ENCODE measurements at places on chromosomes 2 and 18. TPM values are rescaled to one million over a fixed set of nuclear protein-coding genes. Genes with fewer than 3 reads are reported as not detected.

DNA sequence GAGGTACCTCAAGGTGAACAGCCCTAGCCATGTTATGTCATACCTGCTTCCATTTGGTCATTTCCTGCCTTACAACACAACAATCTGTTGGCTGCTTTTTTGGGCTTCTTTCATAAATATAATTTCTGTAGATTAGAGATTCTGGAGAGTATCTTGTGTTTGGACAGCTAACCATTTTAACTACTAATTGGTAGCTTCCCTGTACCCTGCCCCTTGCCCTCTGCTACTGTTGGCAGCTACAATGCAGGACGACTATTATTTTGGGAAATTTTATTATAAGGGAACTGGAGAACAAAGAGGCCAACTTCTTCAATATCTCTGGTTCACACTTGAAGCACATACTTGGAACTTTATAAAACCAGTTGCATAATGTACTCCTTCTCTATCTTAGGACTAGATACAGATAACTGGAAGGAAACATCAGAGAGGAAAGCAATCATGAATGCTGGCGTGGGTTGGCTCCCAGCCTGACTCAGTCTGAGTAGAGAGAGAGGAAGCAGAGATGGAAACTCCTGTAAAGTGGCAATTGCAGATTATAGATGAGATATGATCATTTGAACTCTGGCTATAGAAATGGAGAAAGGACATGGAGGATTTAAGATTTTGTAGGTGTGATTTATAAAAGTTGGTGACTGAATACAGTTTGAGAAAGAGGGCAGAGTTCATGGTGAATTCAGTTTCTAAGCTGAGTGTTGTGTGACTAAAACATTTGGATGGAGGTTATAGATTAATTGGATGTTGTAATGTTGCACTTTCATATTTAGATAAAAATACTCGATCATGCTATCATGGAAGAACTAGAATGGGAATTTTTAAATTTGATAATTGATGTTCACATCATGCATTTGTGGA, 74.5 kb downstream of the MDH1 start:
- no peak for DNase-seq

GRCh38 chr2:156937430-156937829, 320.1 kb upstream of the GALNT5 start:
- DNase-seq, result no peak

- no peak for DNase-seq
Observed at GRCh38 chr2:173520918-173521317, 166.2 kb downstream of the CDCA7 start.

Gene ATP6V1B1
- total RNA-seq, result not detected

GRCh38 chr18:50791599-50792438, 28.0 kb downstream of the MRO start:
- DNase-seq, result no peak

DNA sequence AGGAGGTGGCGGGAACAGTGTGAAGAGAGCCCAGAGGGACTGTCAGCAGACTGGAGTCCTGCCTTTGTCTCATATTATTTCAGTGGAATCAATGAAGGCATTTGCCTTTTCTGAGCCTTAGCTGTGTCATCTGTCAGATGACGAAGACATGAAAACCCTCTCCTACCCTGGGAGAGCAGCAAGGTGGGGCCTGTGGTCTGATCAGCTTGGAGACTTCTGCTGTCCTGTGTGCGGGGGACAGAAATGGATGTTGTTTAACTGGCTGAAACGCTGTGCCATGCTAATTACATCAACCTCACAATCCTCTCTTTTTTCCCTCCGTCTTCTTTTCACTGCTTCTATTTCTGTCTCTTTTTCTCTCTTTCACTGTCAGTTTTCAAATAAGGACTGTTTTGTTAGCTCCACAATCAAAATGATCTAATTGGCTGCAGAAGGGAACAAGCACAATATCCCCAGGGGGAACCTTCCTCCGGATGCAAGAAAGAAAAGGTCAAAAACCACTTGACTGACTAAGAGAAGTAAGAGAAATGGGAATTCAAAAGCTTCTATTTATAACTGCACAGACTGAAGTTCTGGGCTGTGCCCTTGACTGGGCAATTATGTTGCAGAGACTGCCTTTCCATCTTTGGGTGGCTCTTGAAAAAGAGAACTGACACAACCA, 340.1 kb downstream of the CLIP4 start:
- no peak for DNase-seq

Gene CLEC4F
- not detected for total RNA-seq

- no peak for DNase-seq
Observed at GRCh38 chr2:175585496-175585895, 404.0 kb upstream of the ATP5MC3 start.

GRCh38 chr2:228433721-228434120, 252.2 kb upstream of the SPHKAP start:
- no peak for DNase-seq

Gene LBX2
- total RNA-seq, result 1.3 TPM

GRCh38 chr2:134120406-134120732, 133.5 kb upstream of the MGAT5 start:
- no peak for DNase-seq

Gene RAD51AP2
- not detected for total RNA-seq

GRCh38 chr2:136214307-136215200, 96.6 kb upstream of the CXCR4 start:
- no peak for DNase-seq

Gene TLX2
- 0.69 TPM for total RNA-seq

- DNase-seq, result no peak
Observed at GRCh38 chr2:105536175-105536574, 137.3 kb upstream of the FHL2 start.

DNA sequence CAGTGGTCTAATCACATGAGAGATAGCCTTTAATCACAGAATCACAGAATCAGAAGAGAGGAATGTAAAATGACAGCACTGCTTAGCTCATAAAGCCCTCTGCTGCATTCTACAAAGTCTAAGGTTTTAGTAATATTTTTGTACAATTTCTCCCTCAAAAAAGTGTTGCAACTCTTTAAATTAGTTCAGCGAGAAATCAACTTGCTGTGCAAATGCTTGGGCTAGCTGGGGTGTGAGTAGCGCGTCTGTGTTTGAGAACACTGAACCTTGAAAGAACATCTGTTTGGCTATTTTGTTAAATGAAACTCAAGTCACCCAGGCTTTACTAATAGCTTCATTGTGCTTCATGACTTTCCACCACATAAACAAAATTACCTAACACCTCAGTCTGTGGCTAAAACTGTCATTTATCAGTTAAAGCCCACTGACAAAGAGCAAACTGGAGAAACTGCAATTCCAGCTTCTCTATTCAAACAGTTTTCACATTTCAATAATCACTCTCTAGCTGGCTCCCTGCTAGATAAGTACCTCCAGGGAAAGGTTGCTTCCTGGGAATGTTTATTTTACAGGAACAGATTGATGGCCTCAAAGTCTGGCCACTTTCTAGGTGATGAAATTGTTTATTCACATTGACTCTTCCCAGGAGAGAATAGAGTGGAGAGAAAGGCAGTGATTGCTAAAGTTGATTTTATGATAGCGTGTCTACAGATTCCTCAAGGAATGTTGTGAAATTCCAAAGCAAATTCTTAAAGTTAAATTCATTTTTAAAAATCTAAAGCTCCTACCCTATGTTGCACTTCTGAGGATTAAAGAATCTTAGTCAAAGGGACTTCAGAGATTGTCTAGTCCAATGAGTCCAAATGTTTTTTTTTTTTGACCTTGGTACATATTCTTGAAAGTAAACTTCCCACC, 36.0 kb upstream of the STAT1 start:
- no peak for DNase-seq

Gene REG1B
- not detected for total RNA-seq

Gene INPP4A
- 159 TPM for total RNA-seq

All from activated naive CD8-positive, alpha-beta T cell treated with anti-CD3 and anti-CD28 coated beads, Interleukin-2, amount 10 ng/mL, durations not matched to agents 7 days and 5 days (primary cell).